ENCODE measurements at places on chromosomes 4 and X.

GRCh38 chr4:60619531-60620305, 580.4 kb upstream of the ADGRL3 start:
- DNase-seq = peak; percentile 86

DNA sequence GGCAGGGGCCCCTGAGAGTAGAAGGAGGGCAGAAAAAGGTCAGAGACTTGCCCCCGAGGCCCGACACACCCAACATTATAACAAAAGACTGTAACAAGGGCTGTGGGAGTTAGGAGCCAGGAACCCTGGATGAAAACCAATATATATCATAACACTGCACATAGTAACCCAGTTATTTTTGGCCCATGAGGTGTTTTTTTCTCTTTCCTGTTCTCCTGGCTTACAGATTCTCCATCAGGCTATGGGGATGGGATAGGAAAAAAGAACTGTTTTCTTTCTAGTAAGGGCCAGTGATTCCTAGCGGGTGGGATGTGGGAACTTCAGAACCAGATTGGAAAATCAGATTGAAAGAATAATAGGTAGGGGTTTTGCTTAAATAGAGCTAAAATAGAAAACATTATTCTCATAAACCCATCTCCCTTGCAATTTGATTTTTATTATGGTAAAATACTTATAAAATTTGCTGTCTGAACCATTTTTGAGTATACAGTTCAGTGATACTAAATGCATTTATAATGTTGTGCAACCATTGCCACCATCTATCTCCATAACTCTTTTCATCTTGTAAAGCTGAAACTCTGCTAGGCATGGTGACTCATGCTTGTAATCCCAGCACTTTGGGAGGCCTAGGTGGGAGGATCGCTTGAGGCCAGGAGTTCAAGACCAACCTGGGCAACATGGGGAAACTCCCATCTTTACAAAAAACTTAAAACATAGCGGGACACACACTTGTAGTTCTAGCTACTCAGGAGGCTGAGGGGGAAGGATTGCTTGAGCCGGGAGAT, 33.5 kb downstream of the SNX25 start:
- no peak for DNase-seq

DNA sequence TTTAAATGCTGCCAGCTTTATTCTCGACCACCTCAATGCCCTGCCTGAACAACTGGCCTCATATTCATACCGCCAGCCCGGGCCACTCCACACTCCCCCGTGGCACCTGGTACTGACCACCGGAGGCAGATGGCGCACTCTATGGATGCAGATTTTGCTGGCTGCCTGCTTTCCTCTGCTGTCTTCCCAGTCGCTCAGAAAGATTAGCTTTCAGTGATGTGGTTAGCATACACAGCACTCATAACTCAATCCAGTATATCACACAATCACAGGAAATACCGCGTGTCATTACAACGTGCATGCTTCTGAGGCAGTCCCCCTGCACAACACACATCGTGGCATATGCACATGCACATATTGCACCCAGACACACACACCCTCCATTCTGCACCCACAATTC, 147.2 kb upstream of the BCOR start:
- peak; percentile 36 for DNase-seq

- DNase-seq = peak; percentile 47
Measured at GRCh38 chr4:176780995-176781738, 11.6 kb downstream of the VEGFC start.

- DNase-seq = no peak
Measured at GRCh38 chr4:158050942-158051341, 121.9 kb downstream of the GASK1B start.

- no peak for DNase-seq
Measured at GRCh38 chr4:1136048-1136447, 22.7 kb upstream of the RNF212 start.

- DNase-seq = no peak
Measured at GRCh38 chr4:136687118-136687517, 845.2 kb downstream of the PCDH18 start.

DNA sequence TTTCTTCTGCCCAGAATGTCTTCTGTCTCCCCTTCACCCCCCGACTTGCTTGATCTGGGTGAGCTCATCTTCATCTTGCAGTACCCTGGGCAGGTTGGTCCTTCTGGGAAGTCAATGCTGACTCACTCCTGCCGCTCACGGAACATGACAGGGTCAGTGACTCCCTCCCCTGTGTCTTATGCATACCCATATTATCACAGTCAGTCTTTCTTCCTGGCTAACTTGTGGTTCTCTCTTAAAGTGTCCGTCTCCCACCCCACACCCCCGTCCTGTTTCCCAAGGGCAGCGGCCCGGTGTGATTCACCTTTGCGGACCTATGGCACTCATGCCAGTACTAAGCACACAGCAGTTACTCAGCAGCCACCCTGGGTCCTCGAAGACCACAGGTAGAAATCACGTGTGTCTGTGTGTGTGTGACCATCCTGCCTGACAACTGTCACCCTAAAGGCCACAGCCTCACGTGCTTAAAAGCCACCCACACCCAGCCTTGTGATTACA, 17.7 kb downstream of the IQSEC2 start:
- peak; percentile 60 for DNase-seq

All from fibroblast of skin of scalp (primary cell).